ENCODE measurements at places on chromosomes 2 and 18. TPM values are rescaled to one million over a fixed set of nuclear protein-coding genes. Genes with fewer than 3 reads are reported as not detected.
A peak's percentile ranks its signal among the peaks of the same experiment; 100 is the strongest.

GRCh38 chr18:21538230-21538629, 62.3 kb downstream of the ESCO1 start:
- DNase-seq = no peak

Gene RBKS
- 2.9 TPM for total RNA-seq

DNA sequence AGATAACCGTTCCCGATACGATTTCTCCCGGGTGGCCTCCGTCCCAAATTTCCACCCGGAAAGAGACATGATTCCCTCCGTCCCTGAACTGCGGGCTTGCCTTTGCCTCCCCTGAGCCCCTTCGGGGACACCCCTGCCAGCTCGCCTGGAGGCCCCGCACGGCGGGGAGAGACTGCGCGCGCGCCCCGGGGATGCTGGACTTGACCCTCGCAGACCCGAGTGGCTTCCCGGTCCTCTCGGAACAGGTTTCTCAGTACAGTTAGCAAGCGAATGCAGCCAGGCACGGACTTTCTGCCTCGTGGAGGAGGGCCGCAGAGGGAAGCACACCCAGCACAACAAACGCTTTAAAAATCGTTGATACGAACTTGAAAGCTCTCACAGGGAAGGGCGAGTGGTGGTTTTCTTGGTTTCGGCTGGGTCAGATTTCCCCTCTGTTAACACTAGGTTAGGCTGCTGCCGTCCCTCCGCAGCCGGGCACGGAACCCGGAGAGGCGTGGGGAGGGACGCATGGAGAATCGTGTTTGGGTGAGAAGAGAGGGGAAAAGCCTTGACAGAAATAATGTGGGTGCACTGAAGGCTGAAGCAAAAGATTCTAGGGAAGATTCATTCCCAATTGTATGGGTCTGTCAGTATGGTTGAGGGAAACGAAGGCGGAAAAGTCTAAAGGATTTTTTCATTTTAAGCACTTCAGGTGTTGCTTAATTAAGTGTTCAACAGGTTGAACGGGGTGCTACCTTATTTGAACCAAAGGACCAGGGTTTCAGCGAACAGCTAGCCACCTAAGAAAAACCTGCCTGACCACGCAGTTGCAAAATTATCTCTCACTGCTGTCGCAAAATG, 916 bp downstream of the TNFRSF11A start:
- DNase-seq = peak; percentile 44

Gene NETO1
- total RNA-seq = 2.3 TPM

- no peak for DNase-seq
Measured at GRCh38 chr2:54840559-54841468, 117.4 kb downstream of the EML6 start.

DNA sequence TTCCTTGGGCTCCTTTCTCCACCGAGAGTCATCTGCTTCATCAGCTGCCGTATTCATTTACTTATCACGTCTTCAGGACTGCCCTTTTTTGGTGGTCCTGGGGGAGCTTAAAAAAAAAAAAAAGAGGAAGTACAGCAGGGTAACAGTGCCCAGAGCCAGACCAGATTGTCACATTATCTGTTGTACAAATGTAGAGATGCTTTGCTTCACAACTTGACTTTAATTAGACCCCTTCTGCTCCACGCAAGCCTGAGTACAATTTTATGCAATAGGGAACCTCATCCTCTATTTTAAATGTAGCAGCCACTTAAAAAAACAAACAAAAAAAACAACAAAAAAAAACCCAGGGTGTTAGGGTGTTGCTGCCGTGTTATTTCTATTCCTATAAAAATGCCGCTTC, 128.3 kb downstream of the PRPF40A start:
- no peak for DNase-seq

Gene MAPK4
- 1.4 TPM for total RNA-seq

GRCh38 chr2:142642650-142643049, 234.8 kb upstream of the KYNU start:
- no peak for DNase-seq

- DNase-seq = no peak
Measured at GRCh38 chr2:201320257-201320656, 36.9 kb downstream of the FLACC1 start.

GRCh38 chr2:173653432-173653805, 298.7 kb downstream of the CDCA7 start:
- no peak for DNase-seq

- DNase-seq = peak; percentile 11
Measured at GRCh38 chr2:168912901-168913369, 11.8 kb downstream of the G6PC2 start.

DNA sequence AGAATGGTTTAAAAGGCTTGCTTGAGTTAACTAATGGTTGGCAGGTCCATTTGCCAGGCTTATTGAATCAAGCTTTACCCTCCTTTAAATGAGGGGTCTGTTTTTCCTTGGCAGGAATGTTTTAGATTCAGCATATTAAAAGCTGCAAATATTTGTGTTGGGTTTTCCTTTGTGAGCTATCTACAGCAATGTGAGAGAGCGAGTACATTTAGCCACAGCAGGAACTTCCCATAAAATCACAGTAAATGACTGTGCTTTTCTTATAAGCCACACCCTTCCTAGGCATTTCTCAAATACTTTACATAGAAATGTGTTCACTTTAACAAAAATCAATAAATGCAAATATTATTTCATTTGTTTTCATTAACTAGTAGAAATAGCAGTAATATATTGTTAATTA, 23.9 kb downstream of the CALCRL start:
- no peak for DNase-seq

GRCh38 chr2:205077159-205077558, 531.9 kb downstream of the PARD3B start:
- DNase-seq = no peak

DNA sequence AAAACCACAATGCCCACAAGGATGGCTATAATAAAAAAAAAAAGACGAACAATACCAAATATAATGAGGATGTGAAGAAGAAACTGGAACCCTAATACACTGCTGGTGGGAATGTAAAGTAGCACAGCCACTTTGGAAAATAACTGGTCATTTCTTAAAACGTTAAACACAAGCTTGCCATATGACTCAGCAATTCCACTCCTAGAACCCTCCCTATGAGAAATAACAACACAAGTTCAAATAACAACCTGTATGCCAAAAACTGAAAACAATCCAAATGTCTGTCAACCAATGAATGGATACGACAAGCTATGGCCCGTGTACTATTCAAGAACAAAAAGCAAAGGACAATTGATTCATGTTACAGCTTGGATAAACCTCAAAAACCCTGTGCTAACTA, 7.0 kb upstream of the ALPK2 start:
- no peak for DNase-seq

DNA sequence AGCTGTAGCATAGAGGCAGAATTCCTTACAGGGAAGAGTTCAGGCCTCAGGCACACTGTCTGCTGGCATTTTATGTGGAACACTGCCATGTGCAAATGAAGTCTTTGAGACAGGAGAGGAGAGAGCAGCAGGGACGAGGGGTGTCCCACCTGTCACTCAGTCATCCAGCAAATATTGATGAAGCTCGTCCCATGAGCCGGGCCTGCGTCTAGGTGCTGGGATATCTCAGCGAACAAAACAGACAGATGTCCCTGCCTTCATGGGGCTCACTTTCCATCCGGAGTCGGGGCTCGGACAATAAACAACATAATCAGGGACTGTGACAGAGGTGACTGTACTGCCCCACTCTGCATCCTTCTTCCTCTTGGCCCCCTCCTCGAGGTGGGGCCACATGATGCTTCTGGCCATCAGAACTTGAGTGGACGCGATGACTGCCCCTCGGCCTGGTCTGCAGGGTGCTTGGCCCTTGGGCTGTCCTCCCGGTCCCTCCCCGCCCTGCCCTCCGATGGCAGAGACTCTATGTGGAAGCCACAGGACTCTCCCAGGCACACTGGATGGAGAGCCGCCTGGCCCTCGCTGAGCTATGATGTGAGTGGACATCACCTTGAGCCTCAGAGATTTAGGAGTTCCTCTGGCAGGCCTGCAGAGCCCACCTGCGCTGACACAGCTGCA, 78.8 kb downstream of the MBP start:
- peak; percentile 17 for DNase-seq

Gene CYTIP
- 1.7 TPM for total RNA-seq

DNA sequence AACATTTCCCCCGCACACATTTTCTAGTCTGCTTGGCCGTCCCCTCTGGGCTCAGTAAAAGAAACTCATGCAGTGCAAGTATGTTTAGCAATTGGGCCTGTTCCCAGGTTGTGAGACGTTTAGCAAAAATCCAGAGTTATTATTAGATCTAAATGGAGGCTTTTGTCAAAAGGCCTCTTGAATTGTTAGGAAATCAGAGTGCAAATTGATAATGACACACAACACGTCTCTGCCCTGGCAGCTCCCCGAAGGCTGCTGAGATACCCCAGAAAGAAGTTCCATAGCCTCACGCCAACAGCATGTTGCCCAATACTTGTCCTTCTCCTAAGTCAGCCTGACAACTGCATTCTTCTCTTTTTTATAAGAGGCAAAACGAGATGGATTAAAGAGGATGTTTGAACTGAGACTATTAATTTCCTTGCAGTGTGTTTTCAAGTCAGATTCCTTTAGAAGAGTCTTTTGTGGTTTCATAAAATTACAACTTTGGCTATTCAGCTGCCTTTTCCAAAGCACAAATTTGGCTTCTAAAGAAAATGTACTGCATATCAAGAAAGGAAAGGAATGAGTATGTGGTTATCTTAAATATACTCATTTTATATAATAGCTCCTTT, 202.2 kb downstream of the TRIB2 start:
- DNase-seq = peak; percentile 9

DNA sequence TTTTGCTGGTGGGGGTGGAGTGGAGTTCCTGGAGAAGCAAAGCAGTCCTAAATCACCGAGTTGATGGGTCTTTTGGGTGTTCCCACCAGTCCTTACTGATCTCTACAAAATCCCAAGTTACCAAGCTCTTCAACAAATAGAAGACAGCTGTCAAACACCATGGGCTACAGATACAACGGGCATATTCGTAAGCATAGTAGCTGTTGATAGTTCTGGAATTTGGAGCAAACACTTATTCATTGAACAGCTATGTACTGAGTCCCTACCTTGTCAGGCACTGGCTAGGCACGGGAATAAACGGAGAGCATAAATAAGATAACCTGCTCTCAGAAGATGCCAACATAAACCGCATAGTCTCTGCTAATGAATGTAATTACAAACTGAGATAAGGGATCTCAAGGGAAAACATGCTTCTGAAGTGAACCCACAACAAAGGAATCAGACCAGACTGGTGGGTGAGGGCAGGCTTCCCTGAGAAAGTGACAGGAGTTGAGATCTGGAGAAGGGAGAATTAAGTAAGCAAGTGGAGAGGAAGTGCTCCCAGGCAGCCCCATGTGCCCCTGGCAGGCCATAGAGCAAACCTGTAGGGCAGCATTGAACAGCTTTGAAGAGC, 947 bp upstream of the ANKRD44 start:
- no peak for DNase-seq

GRCh38 chr2:45612731-45613130, 1.7 kb upstream of the SRBD1 start:
- DNase-seq = no peak

Gene APCDD1
- total RNA-seq = 6.0 TPM

GRCh38 chr18:67636597-67637385, 120.3 kb upstream of the DSEL start:
- DNase-seq = no peak

Gene TMEM169
- 0.42 TPM for total RNA-seq

DNA sequence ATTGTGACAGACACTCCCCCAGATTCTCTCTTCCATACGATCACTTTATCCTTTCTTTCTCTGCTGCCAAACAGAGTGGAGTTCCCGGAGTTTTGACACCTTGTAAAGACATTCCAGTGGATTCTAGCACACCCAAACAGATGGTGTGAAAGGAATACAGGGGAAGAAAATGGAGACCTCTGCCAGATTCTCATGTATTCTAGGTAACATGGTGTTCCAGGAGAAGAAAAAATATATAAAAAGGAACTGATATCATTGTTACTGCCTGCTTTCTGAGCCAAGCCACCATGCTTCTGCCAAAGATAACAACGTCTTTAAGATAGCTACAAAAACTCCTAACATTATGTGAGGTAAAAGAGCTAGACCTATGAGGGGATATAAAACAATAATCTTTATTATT, 136.5 kb downstream of the TXNL1 start:
- no peak for DNase-seq

DNA sequence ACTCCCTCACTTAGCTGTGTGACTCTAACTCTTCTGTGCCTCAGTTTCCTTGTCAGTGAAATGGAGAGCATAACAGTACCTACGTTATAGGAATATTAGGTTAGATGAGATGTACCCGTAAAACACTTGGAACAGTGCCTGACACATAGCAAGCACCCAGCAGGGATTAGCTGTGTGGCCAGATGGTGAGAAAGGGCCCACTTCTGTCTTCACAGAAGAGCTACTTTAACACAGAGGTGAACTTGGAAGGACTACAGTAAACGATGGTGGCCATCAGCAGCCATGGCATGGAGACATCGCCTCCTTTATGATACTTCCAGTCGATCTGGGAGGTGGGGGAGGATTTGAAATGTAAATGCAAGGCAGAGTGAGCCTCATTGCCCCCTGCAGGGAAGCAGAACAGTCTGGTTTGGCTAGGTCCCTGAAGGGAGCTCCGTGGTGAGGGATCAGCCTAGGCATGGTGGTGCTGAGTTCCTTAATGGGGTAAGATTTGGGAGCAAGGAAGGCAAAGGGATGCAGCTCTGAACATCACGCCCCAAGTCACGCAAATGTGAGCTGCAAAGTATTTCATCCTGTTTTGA, 101.7 kb upstream of the ALPP start:
- DNase-seq = no peak

GRCh38 chr18:64659196-64659595, 510.3 kb upstream of the LINC00305 start:
- no peak for DNase-seq

DNA sequence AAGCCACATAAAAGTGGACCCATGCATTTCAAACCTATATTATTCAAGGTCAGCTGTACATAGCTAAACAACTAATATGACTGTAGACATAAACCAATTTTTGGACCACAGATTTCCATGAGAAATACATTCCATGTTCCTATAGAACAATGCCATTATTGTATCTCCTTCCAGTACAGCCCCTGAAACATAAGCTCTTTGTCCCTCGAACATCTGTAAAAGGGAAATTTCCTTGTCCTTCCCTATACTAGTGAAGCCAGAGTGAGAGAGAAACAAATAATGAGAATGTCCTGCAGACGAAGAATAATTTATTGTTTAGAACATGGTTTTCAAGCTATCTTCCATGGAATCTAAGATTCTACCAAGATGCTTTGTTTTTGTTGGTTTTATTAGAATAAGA, 75.3 kb downstream of the GORASP2 start:
- no peak for DNase-seq

Gene PCARE
- not detected for total RNA-seq

Gene GALNT13
- 1.5 TPM for total RNA-seq

Data from pancreas (tissue), 10 donors.